ENCODE measurements at places on chromosomes 7 and 10.

- no peak for DNase-seq
Observed at GRCh38 chr10:92714152-92714845, 24.5 kb downstream of the HHEX start.

DNA sequence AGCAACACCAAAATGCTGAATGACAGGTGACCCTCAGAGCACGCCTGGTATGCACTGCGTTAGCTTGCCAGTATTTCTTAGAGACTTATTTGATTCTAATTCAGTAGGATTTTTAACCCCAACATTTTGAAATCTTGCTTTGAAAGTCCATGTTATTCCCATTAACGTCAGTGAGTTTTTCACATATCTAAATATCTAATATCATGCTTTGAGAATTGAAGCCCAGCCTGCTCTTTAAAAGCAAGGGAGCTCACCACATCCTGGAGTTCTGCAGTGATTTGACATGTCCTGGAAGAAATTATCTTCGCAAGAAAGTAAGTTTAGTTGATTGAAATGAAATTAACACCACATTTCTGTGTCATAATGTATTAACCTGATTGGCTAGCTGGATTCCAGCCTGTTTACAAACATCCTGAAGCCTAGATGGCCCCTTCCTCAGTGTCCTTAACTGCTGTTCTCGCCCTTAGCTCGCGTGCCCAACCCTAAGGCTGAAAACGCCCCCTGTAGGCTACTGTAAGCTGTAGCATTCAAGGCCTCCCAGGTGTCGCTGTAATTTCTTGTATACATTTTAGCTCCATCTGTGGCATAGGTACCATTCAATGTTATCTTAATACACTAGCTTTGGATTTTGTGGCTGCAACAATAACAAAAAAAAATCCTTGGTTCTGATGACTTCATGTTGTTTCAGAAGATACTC lies 191.5 kb downstream of the MGMT start:
- no peak for DNase-seq

- DNase-seq = no peak
Observed at GRCh38 chr7:91165846-91166230, 98.4 kb upstream of the FZD1 start.

- no peak for DNase-seq
Observed at GRCh38 chr10:63421591-63421990, 44.2 kb downstream of the JMJD1C start.

- DNase-seq = no peak
Observed at GRCh38 chr7:128318691-128319090, 25.0 kb downstream of the RBM28 start.

DNA sequence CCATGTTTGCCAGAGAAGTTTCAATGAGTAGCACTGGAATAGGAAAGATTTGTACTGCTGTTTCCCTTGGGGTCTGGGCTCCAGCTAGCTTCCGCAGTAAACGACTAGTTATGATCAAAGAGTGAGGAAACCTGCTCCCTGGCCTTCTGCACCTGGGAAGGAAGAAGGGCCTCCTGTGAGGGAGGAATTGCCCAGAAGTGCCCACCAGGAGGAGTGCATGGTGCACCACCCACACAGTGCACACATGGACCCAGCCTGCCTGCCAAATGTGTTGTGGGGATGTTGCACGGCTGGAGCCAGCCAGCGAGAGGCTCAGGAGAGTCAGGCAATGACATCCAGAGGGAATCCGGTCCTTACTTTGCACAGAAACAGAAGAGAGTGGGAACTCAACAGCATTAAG lies 27.0 kb upstream of the FAM107B start:
- no peak for DNase-seq

DNA sequence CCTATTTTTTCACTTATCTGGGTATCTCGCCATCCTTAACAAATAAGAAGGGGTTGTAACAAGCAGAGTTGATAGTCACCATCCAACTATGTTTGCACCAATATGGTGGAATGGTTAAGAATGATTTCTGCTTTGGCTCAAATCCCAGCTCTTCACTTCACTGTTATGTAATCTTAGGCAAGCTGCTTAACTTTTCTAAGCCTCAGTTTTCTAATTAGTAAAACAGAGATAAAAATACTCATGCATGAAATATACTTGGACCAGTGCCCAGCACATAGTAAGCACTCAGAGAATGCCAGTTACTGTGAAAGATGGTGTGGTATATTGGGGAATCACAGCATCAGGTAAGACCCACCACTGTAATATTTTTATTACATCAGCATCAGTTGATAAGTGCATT lies 33.6 kb downstream of the ABCB1 start:
- no peak for DNase-seq

DNA sequence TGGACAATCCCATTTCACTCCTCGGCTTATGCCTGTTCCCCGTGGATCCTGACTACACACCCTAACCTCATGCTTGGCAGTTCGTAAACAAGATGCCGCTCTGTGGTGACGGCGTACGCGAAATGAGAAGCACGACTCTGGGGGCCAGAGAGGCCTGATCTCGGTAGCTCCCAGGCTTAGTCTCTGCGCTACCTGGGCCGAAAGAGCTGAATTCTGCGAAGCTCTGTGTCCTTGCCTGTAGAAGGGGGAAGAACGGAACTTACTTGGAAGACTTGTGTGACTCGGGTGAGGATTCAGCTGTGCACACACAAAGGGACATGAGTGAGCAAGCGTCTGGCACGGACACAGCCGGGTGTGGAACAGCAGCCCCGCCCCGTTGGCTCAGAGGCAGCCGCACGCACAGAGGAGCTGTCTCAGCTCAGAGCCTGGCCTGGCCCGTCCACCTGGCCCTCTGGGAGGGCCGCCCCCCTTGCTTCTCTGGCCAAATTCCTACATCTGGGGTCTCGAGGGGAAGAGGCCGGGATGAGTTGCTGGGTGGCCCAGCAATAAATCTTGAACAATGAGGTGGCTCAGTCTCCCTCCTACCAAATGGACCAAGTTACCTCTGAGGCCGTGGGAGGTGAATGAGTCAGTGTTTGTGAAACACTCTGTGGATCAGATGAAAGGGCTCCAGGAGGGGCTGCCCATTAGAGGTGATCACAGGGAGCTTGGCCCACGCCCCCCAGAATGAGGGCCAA lies 83.8 kb downstream of the PDGFA start:
- no peak for DNase-seq

GRCh38 chr10:88624840-88625239 lies 38.3 kb downstream of the LIPJ start:
- DNase-seq = no peak

GRCh38 chr10:98957801-98958200 lies 277.9 kb downstream of the HPSE2 start:
- no peak for DNase-seq

DNA sequence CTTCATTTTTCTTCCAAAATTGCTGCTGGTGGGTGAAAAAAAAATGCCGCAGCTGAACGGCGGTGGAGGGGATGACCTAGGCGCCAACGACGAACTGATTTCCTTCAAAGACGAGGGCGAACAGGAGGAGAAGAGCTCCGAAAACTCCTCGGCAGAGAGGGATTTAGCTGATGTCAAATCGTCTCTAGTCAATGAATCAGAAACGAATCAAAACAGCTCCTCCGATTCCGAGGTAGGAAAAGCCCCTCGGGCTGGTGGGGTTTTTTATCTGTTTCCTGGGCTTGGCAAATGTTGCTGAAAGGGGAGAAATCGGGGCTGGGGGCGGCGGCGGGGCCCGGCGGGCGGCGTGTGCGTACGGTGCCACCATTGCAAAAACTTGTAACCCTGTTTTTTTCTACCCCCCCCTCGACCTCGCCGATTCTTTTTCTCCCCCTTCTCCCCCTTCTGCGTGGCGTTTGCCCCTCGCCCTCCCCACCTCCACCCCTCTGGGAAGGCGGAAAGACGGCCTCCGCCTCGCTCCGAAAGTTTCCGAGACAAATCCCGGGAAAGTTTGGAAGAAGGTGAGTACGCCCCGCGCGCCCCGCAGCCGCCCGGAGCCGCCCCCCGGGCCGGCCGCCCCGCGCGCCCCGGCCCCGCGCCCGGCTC lies 789 bp downstream of the TCF7L2 start:
- DNase-seq = no peak

All from BJ (cell line).